ENCODE measurements at places on chromosomes 3 and 15.
A peak's percentile ranks its signal among the peaks of the same experiment; 100 is the strongest.

DNA sequence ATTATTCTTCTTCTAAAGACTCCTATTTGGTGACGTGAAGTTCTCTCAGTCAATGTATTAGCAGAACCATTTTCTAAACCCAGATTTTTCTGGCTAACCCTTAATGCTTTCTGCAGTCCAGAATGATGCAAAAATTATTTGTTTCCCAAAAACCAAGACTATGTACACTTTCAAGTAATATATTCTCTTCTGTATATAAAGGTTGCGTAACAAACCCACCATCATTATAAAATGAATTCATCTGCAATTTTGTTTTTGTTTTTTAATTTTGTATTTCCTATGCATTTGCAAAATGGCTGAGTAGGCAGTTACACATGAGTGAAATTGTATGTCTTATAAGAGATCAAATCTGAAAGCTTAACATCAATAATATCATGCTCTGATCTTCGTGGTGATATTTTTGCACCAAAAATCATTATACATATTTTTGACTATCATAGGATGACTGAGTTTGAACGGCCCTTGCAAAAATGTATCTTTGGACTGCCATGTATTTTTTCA lies 593.6 kb downstream of the ZIC1 start:
- no peak for DNase-seq

- DNase-seq, result peak; percentile 47
Measured at GRCh38 chr15:63970621-63971426, 75.5 kb downstream of the DAPK2 start.

- DNase-seq, result no peak
Measured at GRCh38 chr15:39543651-39544050, 37.2 kb upstream of the THBS1 start.

GRCh38 chr3:15497964-15498363 lies 23.5 kb downstream of the COLQ start:
- DNase-seq, result no peak

DNA sequence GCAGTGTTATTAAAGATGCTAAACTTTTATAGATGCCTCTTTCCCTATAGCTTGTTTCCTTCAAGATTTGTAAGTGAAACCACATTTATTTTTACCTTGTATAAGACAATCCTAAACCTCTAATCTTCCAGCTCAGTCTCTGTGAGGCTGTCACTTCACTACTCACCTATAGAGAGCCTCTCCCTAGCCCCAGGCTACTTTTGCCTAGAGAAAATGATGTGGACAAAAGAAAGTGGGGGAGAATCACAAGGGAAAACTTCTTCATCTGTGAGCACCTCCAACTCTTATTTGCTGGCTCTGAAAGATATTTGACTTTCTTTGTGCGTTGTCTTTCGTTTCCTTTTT lies 74.9 kb upstream of the SCN5A start:
- no peak for DNase-seq

DNA sequence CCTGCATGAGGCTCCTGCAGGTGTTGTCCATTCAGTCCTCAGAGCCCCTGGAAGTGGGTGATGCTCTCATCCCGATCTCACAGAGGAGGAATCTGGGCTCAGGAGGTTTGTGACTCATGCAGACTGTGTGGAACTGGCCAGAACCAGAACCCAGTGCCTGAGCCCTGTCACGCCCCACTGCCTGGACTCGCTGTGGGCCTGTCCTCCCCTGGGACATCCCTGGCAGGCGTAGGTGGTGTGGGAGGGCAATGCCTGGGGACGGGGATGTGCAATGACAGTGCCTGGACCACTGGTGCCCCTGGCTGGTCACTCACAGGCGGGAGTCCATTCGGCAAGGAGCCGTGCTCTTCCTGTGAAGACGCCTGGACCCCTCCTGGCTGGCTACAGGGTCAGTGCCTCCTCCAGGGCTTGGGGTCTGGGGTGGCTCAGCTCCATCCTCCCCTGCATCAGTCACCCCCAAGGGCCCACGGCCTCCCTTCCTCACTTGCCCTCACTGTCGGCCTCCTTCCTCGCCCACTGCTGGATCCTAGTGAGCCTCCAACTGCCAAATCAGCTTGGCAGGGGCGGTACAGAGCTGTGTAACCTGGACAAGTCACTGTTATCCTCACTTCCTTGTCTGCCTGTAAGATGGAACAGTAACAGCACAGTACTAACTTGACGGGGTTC lies 14.9 kb downstream of the PSTPIP1 start:
- DNase-seq, result no peak

DNA sequence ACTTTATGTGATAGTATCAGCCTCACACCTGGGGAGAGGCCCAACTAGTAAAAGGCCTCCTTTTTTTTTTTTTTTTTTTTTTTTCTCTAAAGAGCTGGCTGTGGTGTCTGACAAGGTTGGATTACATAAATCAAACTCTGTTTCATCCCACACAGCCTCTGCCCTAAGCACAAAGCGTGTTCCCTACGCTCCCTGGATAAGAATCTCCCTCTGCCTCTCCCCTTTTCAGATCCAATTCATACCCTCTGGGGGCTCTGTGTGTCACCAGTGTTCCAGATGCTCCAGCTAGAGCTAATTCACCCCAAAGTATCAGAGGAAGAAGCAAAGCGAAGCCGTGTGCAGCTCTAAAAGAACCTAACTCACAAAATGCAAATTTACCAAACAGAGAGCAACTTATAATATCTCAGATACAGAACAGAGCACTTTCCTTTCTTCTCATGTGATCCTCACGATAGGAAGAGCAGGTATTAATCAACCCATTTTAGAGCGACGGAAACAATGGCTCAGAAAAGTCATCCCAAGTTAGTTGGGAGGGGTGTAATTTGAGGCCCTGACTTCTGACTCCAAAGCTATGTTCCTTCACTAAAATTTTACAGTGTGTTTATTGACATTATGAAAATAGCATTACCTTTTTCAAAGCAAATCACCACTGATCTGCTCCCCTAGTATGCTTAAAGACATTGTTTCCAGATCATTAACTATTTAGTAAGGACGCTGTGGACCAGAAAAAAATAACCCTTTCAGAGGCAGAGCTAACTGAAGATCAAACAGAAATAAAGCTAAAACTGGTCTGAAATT lies 12.4 kb downstream of the BMF start:
- DNase-seq, result no peak

GRCh38 chr3:4709341-4709740 lies 216.2 kb downstream of the ITPR1 start:
- DNase-seq, result no peak

GRCh38 chr3:156675830-156676767 lies 1.7 kb downstream of the TIPARP start:
- no peak for DNase-seq

DNA sequence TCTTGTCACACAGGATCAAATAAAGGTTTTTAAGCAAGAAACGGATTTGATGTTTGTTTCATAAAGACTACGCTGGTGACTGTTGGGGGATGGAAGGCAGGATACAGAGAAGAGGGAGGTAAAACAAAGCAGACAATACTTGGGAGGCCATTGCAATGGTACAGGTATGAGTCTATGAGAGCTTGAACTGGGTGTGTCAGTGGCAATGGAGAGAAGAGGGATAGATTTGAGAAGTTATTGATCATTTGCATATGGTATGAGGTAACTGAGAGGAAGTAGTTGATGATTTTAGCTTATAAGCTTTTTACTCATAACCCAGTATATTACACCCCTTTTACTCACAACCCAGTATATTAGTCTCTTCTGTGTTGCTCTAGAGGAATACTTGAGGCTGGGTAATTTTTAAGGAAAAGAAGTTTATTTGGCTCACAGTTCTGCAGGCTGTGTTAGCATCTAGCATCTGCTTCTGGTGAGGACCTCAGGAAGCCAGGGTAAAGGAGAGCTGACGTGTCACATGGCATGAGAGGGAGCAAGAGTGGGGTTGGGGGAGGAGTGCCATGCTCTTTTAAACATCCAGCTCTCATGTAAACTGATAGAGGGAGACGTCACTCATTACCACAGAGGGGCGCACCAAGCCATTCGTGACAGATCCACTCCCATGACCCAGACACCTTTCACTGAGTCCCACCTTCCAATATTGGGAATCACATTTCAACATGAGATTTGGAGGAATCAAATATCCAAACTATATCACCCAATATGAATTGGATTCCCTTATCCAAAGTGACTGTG lies 153.9 kb downstream of the VPS8 start:
- no peak for DNase-seq

DNA sequence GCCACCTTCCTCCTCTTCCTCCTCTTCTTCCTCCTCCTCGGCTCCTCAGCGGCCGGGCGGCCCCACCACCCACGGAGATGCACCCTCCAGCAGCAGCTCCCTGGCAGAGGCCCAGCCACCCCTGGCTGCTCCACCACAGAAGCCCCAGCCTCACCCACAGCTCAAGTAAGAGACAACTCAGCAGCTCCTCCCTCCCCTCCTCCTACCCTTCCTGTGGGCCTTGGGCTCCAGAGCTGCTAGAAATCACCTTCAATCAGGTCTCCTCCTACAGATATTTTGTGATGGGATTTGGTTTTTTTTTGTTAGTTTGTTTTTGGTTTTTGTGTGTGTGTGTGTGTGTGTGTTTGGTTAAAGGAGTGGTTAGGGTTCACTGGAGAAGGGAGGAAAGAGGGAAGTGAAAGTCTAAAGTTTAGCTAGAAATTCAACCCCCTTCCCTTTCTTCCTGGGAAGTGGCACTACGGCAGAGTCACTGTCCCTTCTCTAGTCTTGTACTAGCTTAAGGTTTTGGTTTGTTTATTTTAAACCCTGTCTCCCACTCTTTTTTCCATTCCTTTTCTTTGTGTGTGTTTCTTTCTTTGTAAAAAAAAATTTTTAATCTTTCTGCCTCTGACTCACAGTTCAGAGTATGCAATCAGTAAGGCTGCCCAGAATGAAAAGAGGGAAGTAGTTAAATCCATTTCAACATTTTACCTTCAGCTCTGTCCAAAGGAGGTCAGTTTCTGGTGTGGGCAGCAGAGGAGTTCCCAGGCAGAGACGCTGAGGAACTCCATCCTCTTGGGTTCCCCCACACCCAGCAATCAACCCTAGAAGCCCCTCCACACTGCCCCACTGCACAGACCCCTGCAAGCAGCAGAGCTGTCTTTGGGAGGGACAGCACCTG lies 29.0 kb upstream of the TIMP4 start:
- DNase-seq, result peak; percentile 75

GRCh38 chr3:110846971-110847370 lies 224.6 kb upstream of the NECTIN3 start:
- DNase-seq, result no peak

- no peak for DNase-seq
Measured at GRCh38 chr3:180329187-180329586, 272.8 kb upstream of the TTC14 start.

DNA sequence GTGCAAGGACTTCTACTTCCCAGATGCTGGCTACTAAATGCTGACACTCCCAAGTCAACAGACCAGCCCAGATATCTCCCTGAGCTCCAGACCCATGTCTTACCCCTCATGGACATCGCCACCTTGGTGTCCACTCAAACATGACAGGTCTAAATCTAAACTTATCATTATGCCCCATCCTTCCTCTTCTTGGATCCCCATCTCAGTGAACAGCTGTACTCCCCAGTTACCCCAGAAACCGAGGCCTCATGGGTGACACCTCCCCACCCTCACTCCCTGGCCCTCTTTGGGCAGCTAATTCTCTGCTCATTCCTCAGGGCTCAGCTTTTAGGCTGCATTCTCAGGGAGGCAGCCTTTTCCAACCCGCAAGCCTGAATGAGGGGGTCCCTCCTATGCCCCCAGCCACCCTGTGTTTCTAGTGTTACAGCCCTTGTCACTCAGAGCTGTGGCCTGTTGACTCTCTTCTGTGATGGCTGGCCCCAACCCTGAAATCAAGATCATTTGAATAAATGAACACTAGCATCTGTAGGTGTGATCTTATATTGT lies 5.4 kb downstream of the EHD4 start:
- DNase-seq, result no peak

GRCh38 chr15:50064673-50065072 lies 54.4 kb downstream of the ATP8B4 start:
- no peak for DNase-seq

- DNase-seq, result peak; percentile 76
Measured at GRCh38 chr3:10437272-10437994, 68.0 kb downstream of the ATP2B2 start.

DNA sequence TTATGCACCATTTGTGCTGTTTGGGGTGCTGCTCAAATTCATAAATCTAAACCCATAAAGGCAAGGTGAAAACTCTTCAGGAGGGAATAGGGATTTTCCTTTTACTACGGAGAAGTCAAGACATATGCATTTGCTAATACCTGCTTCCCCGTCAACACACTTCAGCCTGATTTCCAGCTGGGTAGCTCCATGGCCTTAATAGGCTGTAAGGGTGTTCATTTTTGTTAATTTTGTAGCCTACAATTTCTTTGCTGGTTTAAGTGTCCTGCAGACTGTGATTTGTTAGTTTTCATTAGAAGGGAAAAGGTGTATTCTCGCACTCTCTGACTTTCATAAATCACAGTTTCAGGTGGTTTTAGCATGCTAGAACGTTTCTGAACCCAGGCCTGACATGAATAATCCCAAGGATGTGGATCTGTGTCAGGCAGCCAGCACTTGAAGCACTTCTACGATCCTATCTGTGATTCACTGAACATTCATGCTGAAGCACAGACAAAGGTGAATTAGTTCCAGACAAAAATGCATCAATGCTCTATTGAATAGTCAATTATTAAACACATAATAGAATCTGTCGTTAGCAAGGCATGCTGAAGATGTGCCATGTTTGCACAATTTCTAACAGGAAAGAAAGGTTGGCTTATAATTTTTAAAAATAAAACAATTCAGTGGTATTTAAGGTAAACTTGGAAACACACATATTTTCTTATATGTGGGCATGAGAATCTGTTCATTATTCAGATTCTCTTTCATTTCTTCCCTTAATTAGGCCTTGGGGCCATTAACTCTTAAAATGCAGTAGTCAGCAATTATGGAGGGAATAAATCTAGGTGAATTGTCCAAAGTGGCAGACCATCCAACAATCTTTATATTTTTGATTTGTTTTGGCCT lies 17.9 kb upstream of the NMNAT3 start:
- no peak for DNase-seq

DNA sequence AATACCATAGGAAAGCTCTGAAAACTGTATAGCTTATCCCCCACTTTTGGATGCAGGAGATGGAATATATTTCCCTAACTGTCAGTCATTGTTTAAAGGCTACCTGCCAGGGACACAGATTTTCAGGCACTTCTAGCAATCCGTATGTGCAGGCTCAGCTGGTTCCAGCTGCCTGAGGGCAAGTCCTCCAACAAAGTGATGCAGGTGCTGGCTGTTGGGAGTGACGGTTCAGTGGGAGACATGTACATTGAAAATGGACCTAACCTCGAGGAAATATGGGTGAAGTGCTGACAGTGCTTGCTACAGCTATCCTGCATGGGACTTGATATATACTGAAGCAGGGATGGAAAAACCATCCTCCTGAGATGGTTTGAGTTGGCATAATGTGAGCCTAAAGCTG lies 153.1 kb upstream of the GAP43 start:
- no peak for DNase-seq

DNA sequence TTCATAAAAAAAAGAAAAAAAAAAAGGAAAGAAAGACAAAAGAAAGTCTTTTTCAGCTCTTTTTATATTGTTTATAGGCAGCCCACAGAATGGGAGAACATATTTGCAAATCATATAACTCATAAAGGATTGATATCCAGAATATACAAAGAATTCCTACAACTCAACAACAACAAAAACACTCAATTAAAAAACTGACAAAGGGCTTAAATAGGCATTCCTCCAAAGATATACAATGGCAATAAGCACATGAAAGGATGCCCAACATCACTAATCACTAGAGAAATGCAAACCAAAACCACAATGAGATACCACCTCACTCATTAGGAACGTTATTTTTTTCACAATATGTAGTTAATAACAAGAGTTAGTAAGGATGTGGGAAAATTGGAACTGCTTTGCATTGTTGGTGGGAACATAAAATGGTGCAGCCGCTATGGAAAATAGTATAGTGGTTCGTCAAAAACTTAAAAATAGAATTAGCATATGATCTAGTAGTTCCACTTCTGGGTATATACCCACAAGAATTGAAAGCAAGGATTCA lies 54.2 kb upstream of the CMTM8 start:
- DNase-seq, result no peak
